ENCODE measurements at places on chromosomes 11 and 22.

DNA sequence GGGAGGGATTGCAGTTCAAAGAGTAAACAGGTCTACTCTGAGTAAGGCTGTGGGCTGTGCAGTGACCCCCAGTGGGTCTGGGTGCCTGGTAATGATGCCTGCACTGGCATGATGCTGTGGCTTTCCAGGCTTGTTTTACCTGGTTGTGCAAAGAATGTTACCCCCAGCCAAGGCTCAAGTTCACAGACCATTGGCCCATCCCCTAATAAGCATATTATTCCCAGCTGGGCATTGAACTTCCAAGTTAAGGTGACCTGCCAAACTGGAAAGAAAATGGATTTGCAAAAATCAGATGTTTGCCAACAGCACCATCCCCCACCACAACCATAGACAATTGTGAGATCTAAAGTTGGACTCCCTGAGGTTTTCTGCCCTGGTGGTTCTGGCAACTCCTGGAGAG, 7.9 kb upstream of the EHF start:
- no peak overlapping the region for H3K4me3 ChIP-seq
- peaks cover 43% of the 10 kb centered on the region for H3K27me3 ChIP-seq
- no peaks in the 10 kb centered on the region for H3K36me3 ChIP-seq
- no peak overlapping the region for H3K27ac ChIP-seq

- no peaks in the 10 kb centered on the region for H3K4me1 ChIP-seq
- H3K4me3 ChIP-seq = no peak overlapping the region
- no peaks in the 10 kb centered on the region for H3K36me3 ChIP-seq
- no peak for DNase-seq
- H3K27ac ChIP-seq = no peak overlapping the region
These were observed 162.9 kb downstream of the DLG2 start for GRCh38 chr11:85464283-85464682.

- H3K27ac ChIP-seq = no peak overlapping the region
- no peaks in the 10 kb centered on the region for H3K27me3 ChIP-seq
- H3K4me1 ChIP-seq = peaks cover 1% of the 10 kb centered on the region
- H3K36me3 ChIP-seq = no peaks in the 10 kb centered on the region
- H3K4me3 ChIP-seq = no peak overlapping the region
These were observed 936.2 kb upstream of the CHORDC1 start for GRCh38 chr11:91158891-91159537.

DNA sequence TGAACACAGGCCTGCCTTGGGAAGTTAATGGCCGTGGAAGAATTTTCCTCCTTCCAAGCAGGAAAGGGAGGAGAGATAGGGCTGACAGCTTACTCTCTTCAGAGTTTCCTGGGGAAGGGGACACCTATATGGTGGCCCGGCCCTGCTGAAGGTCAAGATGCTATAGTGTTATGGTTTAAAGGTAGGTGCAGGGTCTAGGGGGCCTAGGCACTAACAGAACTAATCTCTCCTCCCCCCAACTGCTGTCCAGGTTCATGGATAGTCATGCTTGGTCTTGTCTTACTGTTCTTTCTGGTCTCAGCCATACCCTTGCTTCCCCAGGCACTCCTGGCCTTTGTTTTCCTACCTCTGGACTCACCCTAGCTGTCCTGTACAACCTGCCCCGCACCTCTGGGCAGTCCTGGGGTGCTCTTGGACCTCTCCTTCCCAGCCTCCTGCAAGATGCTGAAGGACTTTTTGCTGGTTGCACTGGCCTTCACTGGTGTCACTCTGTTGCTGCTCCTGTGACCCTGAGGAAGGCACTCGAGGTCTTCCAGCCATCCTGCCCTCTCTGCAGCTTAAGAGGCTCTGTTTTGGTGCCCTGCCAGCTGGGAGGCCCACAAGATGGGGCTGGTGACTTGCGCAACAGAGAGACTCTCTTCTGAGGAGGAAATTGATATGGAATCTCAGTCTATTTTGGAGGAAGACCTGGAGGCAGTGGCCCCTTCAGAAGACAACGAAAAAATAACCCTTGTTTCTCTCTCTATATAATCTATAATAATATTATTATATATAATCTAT, 17.9 kb downstream of the SEC14L3 start:
- no peak overlapping the region for H3K27ac ChIP-seq
- peaks cover 1% of the 10 kb centered on the region for H3K4me1 ChIP-seq
- H3K36me3 ChIP-seq = no peaks in the 10 kb centered on the region
- DNase-seq = peak; percentile 12

GRCh38 chr22:21937821-21938070, 14.9 kb downstream of the PPM1F start:
- H3K4me3 ChIP-seq = no peak overlapping the region
- no peak for DNase-seq
- no peaks in the 10 kb centered on the region for H3K27me3 ChIP-seq
- peak overlapping the region; percentile 66 for H3K27ac ChIP-seq
- H3K36me3 ChIP-seq = peaks cover 52% of the 10 kb centered on the region

DNA sequence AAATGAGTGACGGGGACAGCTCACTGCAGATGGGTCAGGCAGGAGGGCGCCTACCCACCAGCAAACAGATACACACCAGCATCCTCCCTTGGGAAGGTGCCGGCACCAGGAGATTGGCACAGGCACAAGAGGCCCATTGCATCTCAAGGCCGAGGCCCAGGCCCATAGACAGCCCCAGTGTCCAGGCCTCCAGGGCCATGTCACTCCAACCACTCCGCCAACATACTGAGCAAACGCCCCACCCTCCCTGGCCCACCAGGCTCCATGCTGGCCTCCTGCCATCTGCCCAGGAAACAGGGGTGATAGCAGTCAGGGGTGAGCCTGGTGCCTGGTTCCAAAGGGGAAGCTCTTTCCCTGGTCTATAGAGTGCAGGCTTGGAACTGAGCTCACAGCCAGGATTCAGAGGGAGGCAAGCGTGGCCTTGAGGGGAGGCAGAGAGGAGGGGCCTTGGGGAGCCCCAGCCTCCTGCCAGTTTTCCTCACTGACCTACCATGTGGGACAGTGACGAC, 34.7 kb downstream of the PISD start:
- peaks cover 73% of the 10 kb centered on the region for H3K36me3 ChIP-seq
- peaks cover 76% of the 10 kb centered on the region for H3K4me1 ChIP-seq
- DNase-seq = no peak
- no peak overlapping the region for H3K4me3 ChIP-seq

DNA sequence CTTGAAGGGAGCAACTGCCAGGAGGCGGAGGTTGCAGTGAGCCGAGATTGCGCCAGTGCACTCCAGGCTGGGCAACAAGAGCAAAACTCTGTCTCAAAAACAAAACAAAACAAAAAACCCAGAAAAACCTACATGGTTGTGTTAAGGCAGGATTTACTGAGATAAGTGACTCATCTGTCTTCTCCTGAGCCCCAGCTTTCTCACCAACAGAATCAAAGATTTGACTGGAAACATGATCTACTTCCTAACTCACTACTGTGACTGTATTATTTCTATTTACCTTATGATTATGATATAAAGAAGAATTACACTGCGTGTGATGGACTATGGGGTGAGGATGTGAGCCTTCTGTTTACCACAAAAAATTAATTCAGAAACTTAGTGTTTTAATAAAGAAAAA, 21.8 kb downstream of the FAM118B start:
- H3K27ac ChIP-seq = no peak overlapping the region
- DNase-seq = peak; percentile 16
- no peak overlapping the region for H3K4me3 ChIP-seq
- H3K36me3 ChIP-seq = peaks cover 29% of the 10 kb centered on the region

GRCh38 chr11:125102510-125102909, 8.9 kb downstream of the TMEM218 start:
- H3K4me3 ChIP-seq = no peak overlapping the region
- peaks cover 36% of the 10 kb centered on the region for H3K36me3 ChIP-seq
- no peaks in the 10 kb centered on the region for H3K27me3 ChIP-seq
- DNase-seq = peak; percentile 29

Data from mesenchymal stem cell (in vitro differentiated cells and primary cell).